ENCODE measurements at places on chromosomes 7 and 10. TPM values are rescaled to one million over a fixed set of nuclear protein-coding genes. Genes with fewer than 3 reads are reported as not detected.

- ATAC-seq, result no peak
Observed at GRCh38 chr10:15188603-15189002, 20.1 kb upstream of the NMT2 start.

DNA sequence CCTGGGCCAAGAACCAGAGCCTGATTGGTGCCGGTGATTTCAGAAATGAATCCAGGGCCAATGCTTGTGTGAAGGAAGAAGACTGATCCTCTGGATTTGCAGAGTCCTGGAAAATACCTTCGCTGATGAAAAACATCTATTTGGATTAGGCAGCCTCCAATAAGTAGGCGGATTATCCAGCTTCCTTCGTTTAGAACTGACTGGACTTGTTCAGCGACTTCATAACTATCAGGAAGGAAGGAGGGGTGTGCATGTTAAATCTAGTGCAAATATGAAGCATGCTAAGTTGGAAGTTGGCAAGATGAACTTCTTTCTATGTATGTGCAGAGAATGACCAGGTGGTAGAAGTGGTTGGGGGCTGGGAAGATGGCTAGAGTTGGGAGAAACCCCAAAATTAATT lies 41.0 kb downstream of the NKX2-3 start:
- no peak for ATAC-seq

- no peak for ATAC-seq
Observed at GRCh38 chr7:23654508-23654907, 25.5 kb upstream of the FAM221A start.

DNA sequence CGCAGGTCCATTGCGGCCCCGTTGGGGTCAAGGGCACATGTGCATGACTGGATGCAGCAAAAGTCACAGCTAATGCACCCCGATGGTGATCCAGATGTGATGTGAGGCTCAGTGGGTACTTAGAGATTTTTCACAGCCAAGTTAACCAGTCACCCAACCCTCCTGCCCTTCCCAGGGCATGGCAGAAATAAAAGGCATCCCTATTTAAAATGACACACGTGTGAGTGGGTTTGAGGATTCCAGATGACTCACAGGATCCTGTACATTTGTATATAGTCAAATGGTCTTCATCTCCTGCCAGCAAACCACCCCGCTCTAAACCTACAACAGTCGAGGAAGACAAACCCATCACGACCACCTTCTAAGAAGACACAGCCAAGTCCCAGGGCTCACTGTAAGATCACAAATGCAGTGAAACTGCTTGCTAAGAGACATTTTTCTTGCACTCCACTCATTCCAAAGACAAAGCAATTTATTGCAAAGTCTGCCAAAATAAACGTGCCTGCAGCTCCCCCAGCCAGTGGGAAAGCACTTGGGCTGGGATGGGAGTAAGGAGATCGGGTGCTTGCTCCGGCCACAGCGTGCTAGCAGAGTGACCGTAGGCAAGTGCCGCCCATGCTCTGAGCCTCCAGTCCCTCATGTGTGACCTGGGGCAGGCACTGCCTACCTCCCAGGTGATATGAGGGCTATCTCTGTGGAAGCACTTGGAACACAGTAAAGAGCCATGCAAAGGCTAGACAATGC lies 86.6 kb upstream of the MACROH2A2 start:
- no peak for ATAC-seq

GRCh38 chr10:120466006-120466405 lies 9.0 kb downstream of the PLPP4 start:
- no peak for ATAC-seq

GRCh38 chr10:89540420-89540949 lies 5.1 kb upstream of the SLC16A12 start:
- ATAC-seq, result no peak

- no peak for ATAC-seq
Observed at GRCh38 chr10:61472090-61472674, 19.0 kb upstream of the TMEM26 start.

DNA sequence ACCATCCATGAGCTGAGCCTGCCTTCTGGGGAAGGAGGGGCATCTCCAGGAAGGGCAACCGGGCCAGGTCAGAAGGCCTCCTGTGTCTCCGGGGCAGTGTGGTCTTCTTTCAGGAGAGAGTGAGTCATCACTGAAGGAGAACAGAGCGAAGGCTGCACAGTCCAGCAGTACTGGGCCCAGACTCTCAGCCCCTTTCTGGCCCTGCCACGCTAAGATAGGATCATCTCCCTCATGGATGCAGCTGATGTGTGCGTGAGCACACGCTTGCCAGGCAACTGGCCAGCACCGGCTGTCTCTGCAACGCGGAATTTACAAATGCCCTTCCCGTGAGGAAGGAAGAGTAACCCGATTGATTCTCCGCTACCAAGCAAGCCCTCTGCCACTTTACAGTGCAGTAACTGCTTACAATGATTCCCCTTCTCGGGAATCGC lies 328.2 kb downstream of the TNS3 start:
- peak; percentile 75 for ATAC-seq

GRCh38 chr10:7786430-7786829 lies 1.4 kb downstream of the KIN start:
- no peak for ATAC-seq

DNA sequence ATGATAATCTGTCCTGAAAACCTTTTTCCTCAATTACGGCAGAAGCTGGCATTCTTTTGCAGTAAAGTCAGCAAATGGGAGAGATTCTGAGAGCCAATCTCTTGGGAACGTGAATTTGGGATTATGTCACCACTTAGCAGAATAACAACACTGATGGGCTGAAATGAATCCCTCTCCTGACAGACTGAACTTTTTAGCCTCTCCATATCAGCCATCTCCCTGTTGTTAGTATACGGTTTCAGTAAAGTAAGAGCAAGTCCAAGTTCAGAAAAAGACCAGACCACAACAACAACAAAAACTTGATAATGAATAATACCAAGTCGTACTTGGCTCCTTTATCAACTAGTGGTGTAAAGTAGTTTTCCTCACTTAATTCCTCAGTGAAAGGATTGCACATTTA lies 1048.8 kb downstream of the GATA3 start:
- ATAC-seq, result no peak

DNA sequence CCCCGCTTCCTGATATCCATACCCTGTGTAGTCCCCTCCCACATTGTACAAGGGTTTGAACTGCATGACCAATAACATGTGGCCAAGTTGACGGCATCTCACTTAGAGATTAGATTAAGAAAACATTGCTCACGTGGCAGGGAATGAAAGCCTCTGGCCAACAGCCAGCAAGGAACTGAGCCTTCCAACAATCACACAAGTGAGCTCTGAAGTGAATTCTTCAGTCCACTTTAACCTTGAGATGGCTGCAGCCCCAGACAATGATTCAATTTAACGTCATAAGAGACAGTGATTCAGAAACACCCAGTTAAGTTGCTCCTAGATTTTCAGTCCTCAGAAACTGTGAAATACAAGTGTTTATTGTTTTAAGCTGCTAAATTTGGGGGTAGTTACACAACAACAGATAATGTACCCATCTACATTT lies 165.9 kb upstream of the PLXNA4 start:
- no peak for ATAC-seq

DNA sequence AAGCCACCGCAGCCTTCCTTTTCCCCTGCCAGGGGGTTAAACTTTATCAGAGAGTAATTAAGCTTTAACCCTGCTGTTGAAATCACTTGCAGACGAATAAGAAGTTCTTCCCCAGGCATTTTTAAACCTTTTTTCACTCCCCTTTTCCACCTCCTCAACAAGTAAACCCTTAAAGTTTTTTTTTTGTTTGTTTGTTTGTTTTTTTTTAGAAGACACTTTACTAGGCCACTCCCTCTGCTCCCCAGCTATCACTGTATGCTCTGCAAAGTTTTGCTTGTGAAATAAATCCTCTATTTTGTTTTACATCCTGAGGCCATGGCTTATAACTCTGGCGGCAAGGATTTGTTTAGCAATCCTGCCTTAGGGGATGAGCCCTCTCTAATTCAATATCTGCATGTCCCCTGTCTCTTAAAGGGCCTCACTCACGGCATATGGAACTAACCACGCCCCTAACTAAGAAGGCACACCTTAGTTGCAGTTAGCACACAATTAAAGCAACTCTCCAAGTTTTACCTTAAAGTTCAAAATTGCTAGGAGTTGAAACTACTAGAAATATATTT lies 1354.7 kb upstream of the LRRTM3 start:
- ATAC-seq, result no peak

DNA sequence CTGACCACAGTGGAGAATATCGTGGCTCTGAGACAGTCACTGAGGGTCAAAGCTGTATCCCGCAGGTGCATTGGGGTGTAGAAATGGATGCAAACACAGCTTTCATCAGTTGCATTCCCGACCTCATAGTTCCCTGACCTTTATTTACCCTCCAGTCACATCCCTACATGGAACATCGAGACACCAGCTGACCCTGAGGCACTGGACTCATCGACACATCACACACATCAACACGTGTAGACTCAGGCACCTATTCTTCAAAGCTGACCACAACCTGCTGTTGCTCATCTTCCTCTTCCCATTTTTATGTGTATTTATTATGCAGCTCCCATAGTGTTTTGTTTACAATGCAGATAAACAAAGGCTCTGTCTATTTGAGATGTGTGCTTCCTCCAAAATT lies 396.9 kb upstream of the NRP1 start:
- ATAC-seq, result no peak

DNA sequence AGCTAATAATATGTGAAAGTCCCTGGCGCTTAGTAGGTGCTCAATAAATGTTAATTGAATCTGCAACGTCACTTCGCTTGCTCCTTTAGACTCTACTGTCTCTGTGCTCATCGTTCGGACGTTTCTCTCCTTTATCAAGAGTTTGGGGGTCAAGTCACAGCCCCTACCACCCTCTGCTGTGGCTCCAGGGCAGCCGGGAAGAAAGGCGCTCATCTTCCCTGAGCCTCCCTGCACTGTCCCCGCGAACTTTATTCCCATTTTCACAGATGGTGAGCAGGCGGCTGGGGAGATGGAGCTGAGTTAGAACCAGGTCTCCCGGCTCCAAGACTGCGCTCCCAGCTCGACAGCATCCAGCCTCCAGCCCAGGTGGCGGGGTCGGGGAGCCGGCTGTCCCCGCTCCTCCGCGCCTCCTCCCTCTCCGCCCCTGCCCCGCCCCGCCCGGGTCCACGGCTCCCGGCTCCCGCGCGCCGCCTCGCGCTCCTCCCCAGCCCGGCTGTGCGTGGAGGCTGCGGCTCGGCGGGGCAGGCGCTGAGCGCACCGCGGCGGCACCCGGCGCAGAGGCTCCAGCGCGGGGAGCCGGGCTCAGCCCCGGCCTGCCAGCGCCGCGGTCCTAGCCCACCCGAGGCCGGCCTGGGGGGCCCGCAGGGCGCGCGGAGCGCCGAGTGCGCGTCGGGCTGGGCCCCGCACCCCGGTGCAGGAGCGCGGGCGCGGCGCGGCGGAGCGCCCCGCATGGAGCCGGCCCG lies at the start of gene CLEC2L:
Gene CLEC2L (plus strand): TSS at position 487 of the 743 bp plus-strand sequence. CDS start 243 bp downstream, at position 730.
- ATAC-seq, result peak; percentile 36

GRCh38 chr7:31550432-31550831 lies 36.5 kb downstream of the ITPRID1 start:
- ATAC-seq, result no peak

GRCh38 chr10:52135101-52135500 lies 179.0 kb upstream of the DKK1 start:
- ATAC-seq, result no peak

DNA sequence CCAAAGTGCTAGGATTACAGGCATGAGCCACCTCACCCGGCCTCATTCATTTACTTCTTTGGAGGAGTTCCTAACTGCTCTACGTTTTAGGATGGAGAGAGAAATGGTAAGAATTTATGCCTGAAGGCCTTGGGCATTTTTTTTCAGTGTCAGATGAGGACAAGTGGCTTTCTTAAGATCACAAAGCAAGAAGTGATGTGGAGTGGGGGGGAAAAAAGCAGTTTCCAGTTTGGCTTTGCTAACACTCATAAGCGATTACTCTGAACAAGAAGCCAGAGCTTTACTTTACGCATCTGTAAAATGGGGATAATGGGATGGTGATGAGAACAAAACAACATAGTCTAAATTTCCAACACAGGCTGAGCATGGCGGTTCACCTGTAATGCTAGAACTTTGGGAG lies 2.6 kb upstream of the PPIA start:
- ATAC-seq, result no peak

DNA sequence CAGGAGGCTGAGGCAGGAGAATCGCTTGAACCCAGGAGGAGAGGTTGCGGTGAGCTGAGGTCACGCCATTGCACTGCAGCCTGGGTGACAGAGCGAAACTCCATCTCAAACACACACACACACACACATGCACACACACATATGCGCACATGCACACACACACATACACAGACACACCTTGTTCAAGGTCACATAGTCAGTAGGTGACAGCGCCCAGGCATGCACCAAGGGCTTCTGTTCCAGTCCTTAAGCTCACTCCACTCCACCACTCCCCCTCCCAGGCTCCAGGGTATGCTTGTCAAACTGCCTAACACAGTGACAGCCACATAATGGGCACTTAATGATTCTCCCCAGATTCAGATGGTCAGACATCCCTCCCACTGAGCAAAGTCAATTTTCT lies 37.0 kb downstream of the KCNMA1 start:
- no peak for ATAC-seq

DNA sequence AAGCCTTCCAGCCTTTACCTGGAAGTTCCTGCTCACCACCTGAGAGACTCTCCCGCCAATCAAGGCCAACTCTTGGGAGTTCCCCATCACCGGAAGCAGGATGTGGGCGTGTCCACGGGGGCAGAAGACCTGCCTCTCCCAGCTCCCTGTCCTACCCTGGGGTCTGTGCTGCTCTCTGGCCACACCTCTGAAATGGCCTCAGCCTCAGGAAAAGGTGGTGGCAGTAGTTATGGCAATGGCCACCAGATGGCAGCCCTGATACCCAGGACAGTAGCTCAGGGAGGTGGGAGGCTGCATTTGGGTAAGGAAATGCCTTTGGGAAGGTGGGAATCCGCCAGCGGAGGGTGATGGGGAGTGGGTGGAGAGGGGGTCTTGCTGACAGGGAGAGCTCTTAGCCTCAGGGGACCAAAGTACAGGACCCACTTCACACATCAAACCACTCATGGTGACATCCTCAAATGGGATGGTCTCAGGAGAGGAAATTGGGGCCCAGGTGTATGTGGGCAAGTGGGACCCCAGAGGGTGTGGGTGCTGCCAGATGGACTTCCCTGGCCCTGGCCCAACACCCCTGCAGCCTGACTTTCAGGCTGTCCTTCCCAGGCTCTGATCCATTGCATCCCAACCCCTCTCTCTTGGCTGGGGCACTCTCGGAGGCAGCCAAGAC lies 33.9 kb downstream of the KAZALD1 start:
- ATAC-seq, result peak; percentile 60

The RARRES2 gene
- total RNA-seq, result 152 TPM

The SFTPA1 gene
- total RNA-seq, result not detected

The CYP3A4 gene
- not detected for total RNA-seq

The GPR85 gene
- total RNA-seq, result not detected

The EGR2 gene
- total RNA-seq, result 0.93 TPM

The TMEM225B gene
- total RNA-seq, result 1.6 TPM

The NXPH1 gene
- total RNA-seq, result not detected

The HYAL4 gene
- not detected for total RNA-seq

The CTTNBP2 gene
- 17.4 TPM for total RNA-seq

The ERVW-1 gene
- total RNA-seq, result not detected

The OR9A2 gene
- not detected for total RNA-seq

All from gastroesophageal sphincter (tissue), 4 donors.